ENCODE measurements at places on chromosomes 11 and 22.

- DNase-seq, result peak; percentile 66
Measured at GRCh38 chr11:124746621-124747243, 5.3 kb downstream of the VSIG2 start.

DNA sequence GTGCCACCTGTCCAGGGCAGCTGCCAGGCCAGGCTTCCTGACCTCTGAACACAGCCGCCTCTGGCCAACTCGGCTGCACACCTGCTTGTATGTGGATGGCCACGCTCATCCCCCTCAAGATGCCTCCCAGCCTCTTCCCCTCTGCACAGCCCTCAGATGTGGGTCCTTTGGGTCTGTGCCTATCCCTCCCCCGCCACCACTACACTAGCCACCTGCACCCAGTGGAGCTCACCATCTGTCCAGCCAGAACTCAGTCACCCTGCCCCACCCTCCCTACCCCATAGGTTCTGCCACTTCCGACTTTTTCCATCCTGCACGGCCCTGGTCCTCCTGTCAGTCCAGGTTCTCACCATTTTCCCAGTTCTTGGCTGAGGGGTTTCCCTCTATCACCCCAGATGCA is 44.6 kb downstream of the PHF21B start:
- no peak for DNase-seq

- DNase-seq, result no peak
Measured at GRCh38 chr11:76918941-76919386, 58.2 kb downstream of the ACER3 start.

GRCh38 chr11:71298016-71298550 is 45.7 kb upstream of the SHANK2 start:
- DNase-seq, result no peak

DNA sequence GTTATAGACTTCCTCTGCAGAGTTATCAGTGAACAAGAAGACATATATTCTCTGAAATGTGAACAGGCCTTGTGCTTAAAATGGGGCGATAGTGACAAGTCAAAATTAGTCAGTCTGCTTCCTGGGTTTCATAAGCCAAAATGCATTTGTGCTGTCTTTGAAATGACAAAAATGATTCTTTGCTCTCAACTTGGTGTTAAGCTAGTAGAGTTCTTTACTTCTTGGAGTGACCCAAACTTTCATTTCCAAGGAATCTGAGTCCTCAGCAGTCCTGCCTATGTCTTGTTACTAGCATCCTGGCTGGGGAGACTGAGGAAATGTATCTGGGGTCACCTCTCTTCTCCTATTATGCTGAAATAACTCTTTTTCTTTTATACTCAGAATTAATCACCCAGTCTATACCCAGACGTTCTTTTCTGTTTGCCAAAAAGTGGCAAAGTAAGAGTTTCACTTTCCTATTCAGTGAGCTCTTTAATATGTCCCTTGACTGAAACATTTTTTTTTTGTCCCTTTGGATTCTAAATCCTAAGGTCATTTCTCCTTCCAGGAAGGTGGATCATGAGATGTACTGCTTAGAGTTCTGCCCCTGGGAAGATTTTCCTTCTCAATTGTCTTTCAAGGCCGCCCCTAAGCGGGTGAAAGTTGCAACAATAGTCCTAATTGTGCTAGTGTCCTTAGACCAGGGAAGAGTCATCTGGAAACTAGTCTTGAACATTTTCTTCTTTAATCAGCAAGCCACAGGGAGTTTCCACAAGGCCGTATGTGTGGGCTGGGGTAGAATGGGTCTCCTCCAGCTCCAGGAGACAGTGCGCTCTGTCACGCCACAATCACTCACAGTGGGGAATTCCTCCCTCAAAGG is 53.0 kb upstream of the RDX start:
- peak; percentile 62 for DNase-seq

DNA sequence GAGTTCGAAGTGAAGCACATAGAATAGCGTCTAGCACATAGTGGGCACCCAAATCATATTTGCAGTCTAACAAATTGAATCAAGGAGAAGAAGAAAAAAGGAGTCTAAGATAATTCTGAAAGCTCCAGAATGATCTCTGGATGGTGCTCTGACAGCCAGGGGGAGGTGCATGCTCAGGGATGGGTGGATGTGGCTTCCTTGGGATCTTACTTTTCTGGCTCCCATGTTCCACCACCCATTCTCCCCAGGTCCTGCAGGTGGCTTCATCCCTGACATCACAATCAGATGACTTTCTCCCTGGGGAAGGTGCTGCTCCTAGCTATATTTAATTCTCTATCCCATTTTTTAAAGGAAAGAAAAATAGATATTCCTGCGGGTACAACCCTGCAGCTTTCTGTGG is 381.9 kb downstream of the CADM1 start:
- DNase-seq, result no peak

- no peak for DNase-seq
Measured at GRCh38 chr11:102279641-102280170, 37.6 kb upstream of the BIRC3 start.

- DNase-seq, result no peak
Measured at GRCh38 chr11:36235750-36236149, 53.5 kb downstream of the COMMD9 start.

DNA sequence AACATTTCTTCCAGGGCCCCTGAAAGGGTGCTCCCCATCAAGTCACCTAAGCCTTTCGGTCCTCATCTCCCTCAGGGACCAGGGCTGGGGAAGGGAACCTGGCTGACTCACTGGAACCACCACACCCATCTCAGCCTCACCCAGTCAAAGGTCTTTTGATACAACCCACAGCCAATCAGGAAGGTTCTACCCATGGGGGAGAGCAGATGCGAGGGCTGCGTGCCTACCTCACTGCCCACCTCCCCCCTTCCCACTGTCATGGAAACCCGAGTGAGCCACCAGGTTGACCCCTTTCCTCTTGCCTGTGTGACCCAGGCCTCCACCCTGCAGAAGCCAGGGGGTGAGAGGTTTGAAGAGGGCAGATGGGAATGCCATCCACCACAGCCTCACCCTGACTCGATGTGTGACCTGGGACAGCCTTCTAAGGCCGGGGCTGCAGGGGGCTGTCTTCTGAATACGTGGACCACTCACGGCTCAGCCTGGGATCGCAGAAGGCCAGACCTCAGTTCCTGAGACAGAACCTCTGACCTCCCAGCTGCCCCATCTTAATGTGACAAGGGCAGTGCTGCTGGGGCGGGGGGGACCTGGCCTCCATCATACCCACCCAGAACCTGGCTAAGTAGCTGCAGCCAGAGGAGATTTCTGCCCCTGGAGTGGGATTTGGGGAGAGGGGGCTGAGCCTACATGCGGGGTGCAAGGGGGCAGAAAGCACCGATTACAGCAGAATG is 2.7 kb downstream of the MDK start:
- no peak for DNase-seq

DNA sequence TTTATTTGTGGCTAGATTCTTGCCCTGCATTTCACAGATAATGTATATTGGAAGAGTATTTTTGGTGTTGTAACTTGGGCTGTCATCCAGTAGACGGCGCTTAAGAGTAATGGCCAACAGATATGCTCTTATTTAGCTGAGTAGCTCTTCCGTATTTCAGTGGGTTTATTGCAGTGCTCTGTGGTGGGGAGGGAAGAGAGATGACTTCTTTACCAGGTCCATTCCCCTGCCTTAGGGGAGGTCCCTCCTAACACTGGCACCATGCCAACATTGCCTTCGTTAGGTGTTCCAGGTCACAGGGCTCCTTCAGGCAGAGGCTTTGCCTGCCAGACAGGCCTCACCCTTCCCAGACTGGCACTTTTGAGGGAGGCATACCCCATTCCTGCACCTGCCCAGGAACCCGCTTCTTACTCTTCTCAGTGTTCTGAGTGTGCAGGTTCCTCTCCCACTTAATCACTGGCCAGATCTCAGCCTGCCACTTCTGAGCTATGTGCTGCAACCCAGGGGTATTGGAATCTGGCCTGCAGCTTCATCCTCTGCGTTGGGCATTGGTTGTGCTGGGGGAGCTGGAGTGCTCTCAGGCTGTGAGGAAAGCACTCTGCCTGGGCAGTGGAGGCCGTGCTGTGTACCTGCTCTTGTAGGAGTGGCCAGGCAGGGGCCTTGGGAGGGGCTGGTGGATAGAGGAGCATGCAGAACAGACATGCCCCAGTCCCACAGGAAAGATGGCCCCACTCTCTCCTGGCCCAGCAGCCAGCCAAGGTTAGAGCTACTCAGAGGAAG is 29.4 kb upstream of the SLN start:
- DNase-seq, result no peak

DNA sequence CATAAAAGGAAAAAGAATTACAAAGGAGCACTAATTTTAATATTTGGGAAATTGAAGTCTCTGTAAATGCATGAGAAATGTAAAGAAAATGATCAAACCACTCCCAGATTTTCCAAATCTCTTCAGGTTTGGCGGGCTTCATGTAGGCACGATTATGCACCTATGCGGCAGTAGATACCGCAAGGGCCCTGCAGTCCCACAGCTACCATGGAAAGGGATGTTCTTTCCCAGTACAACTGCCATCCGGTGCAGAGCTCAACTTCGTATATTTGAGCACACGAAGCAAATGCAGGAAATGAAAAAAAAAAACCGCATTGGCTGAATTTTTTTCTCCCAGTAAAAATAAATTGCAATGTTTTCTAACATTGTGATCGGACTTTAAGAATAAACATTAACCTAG is 1.4 kb downstream of the SLC17A6 start:
- DNase-seq, result no peak

DNA sequence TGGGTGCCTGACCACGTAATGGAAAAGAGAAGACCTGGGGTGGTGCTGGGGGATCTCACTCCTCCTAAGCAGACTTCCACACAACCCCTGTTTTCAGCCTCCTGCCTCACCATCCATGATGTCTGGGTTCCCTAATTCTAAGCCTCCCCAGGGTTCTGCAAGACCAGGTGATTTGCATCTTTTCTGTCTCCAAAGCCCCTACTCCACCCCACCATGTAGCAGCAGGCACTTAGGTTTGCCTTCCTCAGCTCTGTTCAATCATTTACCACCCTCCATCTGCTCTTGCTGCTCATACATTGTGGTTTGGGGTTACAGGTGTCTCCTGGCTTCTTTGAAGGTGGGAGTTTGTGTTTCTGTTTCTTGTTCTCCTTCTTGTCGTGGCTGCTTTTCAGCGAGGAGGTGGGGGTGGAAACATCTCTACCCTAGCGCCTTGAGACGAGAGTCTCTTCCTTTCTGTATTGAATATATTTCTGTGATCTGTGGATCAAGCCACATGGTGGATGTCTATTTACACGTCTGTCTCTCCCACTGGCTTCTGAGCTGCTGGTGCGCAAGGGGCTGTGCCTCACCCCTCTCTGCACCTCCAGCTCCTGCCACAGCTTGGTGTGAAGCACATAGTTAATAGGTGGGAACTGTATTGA is 6.6 kb upstream of the SSTR3 start:
- no peak for DNase-seq

GRCh38 chr11:114605370-114605769 is 9.8 kb upstream of the NXPE4 start:
- DNase-seq, result no peak

DNA sequence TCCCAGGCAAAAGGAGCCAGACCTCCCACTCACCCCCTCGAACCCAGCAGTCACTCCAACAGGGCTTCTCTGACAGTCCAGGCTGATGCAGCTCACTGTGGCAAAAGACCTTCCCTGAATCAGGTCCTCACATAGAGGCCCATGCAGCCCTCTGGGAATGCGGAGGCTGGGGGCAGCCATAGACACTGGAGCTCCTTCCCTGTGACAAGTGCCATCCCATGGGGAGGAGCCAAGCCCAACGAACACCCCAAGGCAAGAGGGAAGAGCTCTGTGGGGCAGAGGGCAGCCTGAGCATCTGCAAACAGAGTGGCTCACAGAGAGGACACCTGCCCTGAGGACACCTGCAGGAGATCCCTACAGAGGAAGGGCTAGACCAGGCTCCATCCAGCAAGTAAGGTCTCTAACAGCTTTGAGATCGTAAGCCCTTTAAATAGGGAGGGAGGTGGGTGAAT is at the start of gene LINC01488:
TSS of gene LINC01488 (plus strand) at position 271 of the 452 bp plus-strand sequence.
- no peak for DNase-seq

DNA sequence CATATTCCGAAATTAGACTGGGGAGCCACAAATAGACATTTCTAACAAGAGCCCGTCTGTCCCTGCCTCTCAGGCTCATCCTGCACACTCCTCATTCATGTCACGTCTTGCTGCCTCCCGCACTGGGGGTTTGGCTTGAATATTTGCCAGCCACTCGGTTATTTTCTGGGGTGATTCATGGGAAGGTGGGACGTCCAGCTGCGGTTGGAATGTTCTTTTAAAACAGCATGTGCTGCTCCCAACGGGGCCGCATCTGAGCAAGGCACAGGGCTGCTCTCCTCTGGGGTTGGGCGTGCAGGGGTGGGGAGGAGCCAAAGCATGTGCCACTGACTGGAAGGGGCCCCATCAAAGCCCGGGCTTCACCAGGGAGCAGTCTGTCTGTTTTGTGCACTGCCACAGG is 25.9 kb upstream of the SLC5A4 start:
- no peak for DNase-seq

- no peak for DNase-seq
Measured at GRCh38 chr11:86710936-86711335, 38.5 kb upstream of the ME3 start.

- no peak for DNase-seq
Measured at GRCh38 chr11:41522899-41523672, 63.6 kb upstream of the LRRC4C start.
